ENCODE measurements at places on chromosomes 2 and 18.

- no peak for DNase-seq
These were observed 122.1 kb downstream of the MGAT5 start for GRCh38 chr2:134375935-134376334.

DNA sequence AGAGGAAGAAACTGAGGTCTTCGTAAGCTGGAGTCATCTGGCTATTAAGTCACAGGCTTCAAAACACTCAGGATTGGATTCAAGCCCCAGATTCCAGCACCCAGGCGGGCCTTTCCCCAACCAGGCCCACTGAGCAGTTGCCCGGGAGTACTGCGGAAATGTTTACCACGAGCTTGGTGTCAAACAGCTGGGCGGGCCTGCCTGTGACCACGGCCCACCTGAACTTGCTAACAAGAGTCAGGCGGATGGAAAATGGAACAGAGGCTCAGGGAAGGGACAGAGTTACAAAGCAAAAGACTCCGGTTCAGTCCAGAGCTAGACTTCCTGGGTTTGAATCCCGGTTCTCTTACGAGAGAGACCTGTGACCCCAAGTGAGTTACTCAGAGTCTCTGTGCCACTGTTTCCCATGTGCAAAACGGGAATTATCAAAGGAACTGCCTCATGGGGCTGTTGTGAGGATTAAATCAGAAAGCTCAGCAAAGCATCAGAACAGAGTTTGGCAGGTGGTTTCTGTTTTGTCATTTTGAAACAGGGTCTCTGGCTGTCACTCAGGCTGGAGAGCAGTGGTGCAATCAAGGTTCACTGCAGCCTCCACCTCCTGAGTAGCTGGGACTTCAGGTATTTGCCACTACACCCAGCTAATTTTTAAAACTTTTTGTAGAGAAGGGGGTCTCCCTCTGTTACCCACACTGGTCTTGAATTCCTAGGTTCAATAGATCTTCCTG is 49.0 kb upstream of the TFCP2L1 start:
- DNase-seq: no peak

GRCh38 chr2:101559551-101559950 is 84.6 kb upstream of the RFX8 start:
- no peak for DNase-seq

DNA sequence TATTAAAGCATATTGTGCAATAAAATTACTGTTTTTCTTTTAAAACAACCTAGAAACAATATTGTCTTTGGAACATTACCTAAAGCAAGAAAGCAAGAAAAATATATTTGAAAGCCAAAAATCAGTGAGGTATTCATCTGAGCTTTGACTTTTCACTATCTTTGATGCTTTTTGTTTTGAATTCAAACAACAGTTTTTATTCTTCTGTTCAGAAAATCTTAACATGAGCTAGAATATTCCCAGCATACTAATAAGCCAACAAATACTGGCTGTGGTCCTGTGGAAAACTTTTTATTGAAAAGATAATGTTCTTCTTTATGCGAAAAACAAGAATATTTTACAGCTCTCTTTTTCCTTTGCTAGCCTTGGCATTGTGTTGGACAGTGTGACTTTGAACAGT is 19.8 kb downstream of the FAM171B start:
- no peak for DNase-seq

DNA sequence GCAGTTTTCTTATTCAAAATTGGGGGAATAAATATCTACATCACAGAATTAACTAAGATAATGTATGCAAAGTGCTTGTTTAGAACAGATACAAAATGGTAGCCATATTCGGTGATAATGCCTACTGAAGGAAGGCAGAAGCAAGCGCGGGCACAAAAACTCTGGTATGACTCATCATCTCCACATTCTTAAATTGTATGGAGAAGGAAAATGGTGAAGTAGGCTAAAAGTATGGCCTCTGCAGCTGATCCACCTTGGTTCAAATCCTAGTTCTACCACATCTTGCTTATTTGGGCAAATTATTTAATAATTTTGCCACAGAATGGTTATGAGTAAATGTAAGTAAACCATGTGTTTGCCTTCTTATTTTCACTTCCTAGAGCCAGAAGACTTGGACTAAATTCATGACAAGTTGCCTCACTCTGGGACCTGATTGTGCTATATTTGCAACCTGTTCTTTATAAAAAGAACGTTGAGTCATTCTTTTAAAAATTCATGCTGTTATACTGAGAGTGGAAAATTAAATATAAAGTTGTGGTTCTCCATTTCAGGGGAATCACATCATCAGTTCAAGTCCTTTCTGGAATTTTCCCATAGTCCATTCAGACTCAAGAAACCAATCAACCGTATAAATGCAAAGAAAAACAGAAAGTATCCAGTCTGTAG is 9.0 kb upstream of the CDK15 start:
- DNase-seq: no peak

- no peak for DNase-seq
These were observed 279.7 kb upstream of the FIGN start for GRCh38 chr2:164015328-164016123.
